ENCODE measurements at places on chromosomes 7 and 10.

GRCh38 chr10:67127441-67127840 is 201.6 kb downstream of the LRRTM3 start:
- no peak for DNase-seq

- no peak for DNase-seq
Measured at GRCh38 chr10:73225518-73225917, 21.5 kb downstream of the DNAJC9 start.

- DNase-seq: no peak
Measured at GRCh38 chr10:128046156-128046952, 79.9 kb downstream of the MKI67 start.

GRCh38 chr7:22184549-22185199 is 172.3 kb downstream of the RAPGEF5 start:
- DNase-seq: no peak

GRCh38 chr10:650441-650851 is 39.0 kb downstream of the DIP2C start:
- no peak for DNase-seq

GRCh38 chr7:24968165-24968564 is 11.8 kb downstream of the OSBPL3 start:
- DNase-seq: no peak
